ENCODE measurements at places on chromosomes 7 and 10.

DNA sequence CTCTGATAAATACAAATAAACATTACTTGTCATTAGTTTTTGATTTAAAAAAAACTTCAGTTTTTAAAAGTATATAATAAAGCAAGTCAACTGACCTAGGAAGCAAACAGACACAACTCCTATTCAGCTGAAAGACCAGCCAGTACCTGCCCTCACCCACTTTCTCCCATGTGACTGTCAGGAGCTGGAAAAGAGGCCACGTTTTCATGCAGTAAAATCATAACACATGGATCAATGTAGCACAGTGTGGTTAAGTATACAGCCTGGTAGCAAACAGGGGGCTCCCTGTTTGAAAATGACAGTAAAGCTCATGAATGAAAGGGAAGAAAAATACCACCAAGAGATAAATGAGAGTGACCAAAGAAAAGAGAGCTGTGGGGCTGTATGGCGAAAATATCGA is 21.6 kb downstream of the KIN start:
- no peak for DNase-seq

GRCh38 chr10:79273604-79274003 is 73.7 kb upstream of the PPIF start:
- DNase-seq, result no peak

DNA sequence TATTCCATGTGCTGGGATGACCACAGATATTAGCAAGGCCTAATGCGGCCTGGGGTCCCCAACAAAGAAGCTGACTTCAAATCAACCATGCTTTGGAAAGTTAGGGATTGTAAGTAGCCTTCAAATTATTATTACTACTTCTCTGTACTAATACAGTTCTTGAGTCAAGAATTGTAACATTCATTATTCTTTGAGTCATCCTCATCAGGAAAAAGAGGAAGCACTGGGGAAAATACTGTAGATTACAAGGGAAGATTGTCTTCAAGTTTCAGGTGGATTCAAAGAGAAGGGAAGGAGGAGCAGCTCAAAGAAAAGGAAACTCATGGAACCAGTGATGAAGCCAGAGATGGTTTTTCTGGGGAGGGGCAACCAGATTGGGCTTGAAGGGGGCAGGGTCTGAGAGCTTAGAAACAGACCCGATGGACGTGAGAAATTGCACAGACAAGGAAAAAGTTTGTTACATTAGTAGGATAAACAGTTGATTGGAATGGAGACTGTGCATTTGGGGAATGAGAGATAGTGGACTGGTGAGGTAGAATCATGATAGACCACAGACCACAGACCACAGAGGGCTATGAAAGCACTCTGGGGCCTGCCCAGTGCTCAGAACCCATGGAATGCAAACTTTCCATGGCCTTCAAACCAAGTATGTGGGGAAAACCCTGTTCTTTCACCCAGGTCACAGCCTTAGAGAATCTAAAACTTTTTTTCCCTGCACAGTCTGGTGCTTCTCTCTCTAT is 209.9 kb downstream of the ZNF365 start:
- DNase-seq, result no peak

- peak; percentile 36 for DNase-seq
These were observed 1.5 kb downstream of the IRF5 start for GRCh38 chr7:128939075-128939860.

DNA sequence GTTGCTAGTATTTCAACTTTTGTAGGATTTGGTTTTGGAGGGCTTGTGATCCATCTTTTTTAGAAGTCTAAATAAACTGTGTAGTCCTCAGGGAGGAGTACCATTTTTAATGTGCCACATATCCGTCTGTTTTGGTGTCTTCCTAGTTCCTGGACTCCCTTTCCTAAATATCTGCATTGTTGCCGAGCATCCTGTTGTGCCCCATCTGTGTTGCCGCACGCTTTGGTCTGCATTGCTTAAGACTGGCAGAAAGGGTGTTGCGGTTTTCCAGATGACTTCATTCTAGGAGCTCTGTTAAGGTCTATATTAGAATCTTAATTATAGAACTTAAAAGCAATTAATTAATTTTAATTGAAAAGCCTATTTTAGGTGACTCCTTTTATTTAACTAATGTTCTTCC is 49.4 kb downstream of the RBM33 start:
- DNase-seq, result no peak

DNA sequence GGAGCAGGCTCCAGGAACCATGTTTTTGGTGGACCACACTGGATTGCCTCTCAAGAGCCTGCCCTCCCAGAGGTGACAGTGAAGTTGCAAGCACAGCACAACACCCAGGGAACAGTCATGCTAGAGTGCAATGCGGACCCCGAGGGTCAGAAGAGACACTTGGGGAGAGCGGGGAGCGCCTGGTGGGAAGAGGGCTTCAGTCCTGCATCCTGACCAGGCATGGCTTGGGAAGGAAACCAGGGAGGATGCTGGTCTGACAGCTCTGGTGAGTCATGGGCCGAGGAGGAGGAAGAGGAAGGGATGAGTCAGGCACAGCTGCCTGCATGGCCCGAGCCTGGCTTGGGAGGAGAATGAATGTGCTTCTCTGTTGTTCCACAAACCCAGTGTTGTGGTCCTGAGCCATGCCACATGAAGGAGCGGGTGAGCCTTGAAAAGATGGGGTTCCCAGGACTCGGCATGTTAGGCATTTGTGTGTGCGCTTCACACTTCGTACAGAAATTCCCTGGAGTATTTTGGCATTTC is 29.5 kb upstream of the ANKRD2 start:
- DNase-seq, result peak; percentile 95

- no peak for DNase-seq
These were observed 608.1 kb downstream of the TYW1 start for GRCh38 chr7:67604461-67605386.

DNA sequence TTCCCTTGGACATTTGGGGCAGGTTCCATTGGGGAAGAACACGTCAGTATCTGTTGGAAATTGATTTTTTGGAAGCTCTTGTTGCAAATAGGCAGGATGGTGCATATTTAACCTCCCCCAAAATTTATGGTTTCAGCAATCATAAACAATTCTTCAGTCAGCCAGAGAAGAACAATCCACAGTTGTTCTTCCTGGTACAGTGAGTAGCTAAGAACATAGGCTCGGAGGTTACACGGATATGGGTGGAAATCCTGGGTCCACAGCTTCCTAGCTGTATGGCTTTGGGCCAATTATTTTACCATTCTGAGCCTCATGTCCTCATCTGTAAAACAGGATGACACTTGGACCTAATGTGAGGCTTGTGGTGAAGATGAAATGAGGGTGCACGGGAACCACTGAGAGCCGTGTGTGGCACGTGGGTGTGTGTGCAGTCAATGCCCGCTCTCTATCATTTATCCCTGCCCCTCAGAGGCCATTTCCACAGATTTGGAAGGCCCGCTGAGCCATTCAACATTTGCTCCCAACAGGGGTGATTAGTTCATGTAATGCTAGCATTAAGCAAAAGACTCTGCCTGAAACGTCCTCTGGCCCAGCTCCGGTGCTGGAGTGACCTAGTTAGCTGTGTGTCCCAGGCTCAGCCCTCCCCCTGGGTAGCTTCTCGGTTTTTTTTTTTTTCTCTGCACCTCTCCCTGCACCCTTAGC is 9.7 kb downstream of the CAMK1D start:
- DNase-seq, result no peak

DNA sequence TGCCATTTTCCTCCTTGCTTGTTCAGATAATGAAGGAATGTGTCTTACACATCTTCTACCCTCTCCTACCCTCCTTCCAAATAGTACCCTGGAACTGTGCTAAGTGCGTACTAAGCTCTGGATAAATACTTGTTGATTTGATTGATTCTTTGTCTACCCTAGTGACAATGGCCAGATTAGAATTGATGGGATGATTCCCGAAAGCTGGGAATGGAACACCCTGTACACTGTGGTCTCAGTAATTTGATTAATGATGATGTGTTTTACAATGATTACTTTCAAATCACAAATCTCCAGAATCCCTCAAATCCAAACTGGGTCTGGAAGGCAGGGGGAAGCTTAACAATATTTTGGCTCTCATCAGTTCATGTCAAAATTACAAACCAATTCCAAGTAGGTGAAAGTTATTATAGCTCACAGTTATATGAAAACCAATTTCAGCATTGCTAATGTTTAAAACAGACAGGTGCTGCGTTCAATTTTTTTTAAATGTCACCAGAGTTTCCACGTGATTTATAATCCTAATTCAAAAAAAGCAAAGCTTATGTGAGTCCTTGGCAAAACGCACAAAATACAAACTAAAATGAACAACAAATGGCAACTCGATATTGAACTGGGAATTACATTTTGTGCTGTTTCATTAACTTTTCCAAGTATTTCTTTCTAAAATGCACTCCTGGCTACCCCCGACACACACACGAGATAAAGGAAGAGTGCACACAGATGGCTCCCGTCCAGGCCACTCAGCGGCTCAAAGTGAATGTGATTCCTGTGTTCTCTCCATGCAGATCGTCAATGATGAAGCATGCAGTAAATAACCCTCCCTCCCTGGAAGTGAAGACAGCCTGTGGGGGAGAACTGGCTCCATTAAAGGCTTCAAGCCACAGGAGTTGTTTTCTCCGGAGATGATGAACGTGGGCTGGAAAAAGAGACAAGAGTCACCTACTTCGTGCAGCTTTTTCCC is 21.7 kb upstream of the ADRB1 start:
- no peak for DNase-seq

- no peak for DNase-seq
These were observed 230.2 kb upstream of the HPS1 start for GRCh38 chr10:98676895-98677294.

- no peak for DNase-seq
These were observed 3.7 kb downstream of the SLC16A9 start for GRCh38 chr10:59705931-59706330.

- DNase-seq, result peak; percentile 57
These were observed at the start of gene MET for GRCh38 chr7:116671681-116672595. Gene MET (plus strand): TSS chr7:116672196. CDS start chr7:116699085, 26,889 bp downstream.

DNA sequence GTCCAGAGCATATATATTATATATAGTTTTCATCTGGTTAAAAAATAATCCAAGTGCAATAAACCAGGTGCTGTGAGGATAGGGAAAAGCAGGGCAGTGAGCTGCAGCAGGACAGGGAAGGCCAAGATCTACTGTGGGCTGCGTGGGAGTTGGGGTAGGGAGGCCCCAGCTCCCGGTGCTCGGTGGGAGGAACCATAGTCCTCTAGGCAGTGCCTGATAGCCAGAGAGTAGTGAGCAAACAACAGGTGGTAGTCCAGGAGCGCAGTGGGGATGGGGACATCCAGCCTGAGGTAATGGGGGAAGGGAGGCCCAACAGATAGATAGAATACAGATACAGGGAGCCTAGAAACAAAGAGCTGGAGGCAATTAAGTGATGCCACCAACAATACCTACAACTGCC is 4.1 kb upstream of the BMPR1A start:
- DNase-seq, result no peak

GRCh38 chr7:94344826-94345225 is 49.9 kb upstream of the COL1A2 start:
- DNase-seq, result no peak

DNA sequence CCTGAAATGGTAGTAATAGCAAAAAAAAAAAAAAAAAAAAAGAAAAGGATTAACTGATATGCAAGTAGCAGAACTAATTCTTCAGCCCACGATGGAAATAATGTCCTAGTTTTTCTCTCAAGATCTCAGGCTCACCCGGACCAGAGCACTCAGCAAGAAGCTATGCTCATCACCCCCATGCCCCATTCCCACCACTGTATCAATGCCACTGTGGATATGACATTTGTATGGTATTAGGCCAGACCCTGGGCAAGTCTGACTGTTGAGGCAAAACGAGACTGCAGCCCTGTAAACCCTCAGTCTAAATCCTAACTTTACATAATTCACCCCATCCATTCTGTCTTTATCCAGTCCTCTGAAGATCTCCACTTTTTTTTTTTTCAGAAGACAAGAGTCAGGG is 186.1 kb upstream of the KLF14 start:
- no peak for DNase-seq

DNA sequence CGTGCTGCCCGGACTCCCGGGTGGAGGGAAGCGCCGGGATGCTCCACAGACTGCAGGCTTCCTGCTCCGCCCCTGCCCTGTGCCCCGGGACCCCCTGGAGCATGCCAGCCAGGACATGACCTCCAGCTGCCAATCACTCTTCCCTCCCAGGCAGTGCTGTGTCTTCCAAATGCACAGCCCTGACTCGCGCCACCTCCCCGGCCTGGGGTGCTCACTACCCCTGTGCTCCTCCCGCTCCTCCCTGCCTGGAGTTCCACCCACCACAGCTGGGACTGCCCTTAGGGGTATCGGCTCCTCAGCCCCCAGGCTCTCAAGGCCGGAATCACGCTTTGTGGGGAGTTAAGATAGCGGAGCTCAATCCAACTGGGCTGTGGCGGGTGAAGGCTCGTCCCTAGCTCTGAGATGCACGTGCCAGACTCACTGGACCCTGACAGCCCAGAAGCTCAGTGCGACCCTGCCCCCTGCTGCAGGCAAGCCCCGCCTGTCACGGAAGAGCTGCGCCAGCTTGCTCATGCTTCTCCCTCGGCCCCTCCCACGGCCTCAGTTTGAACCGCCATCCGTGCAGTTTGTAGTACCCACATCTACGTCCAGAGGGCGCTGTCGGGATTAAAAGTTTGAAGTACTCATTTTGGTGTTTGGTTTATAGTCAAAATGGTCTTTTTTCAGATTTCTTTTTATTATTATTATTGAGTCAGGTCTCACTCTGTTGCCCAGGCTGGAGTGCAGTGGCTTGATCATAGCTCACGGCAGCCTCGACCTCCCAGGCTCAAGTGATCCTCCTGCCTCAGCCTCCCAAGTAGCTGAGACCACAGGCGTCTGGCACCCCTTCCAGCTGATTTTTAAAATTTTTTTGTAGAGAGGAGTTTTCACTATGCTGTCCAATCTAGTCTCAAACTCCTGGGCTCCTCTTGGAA is 142.5 kb upstream of the TCERG1L start:
- peak; percentile 77 for DNase-seq

DNA sequence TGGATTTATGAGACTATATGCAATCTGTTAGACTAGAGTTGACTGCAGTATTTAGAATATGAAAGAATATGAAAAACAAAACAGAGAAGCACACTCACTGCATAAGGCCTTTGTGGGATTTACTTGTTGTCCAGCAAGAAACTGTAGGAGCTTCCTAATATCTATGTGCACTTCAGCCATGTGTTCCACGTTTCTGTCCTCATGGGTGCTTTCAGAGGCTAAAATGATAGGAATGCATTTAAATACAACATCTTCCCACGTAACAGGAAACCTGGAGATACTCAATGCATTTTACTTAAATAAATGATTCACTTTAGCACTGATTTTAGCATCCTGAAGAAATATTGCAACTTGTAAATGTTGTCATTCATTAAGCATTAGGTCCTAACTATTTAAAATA is 11.7 kb downstream of the HUS1 start:
- DNase-seq, result no peak

GRCh38 chr7:33640741-33641140 is 264.6 kb upstream of the BMPER start:
- DNase-seq, result no peak

- no peak for DNase-seq
These were observed 23.2 kb downstream of the CFAP58 start for GRCh38 chr10:104376784-104377300.

All from globus pallidus (tissue), 1 donor.